NCI-H1092 treated with DMSO at 0.1 percent for 48 hours (cell line): ENCODE measurements at places on chromosomes 7 and 10.

DNA sequence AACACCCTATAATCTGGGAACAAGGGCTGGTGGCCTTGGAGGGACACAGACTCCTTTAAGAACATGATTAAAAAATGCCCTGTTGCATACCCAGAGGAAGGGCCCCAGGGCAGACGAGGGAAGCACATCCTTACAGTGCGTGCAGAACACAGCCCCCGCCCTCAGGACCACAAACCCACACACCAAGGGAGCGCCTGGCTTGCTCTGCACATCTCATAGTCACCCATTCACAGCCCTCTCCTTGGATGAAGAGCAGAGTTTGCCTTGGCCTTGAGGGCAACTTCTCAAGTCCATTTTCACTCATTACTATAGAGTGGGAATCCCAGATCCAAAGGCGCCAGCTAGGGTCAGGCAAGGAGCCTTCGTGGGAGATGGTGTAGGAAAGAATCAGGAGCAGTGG lies 6.3 kb upstream of the VSIR start:
- no peak for DNase-seq

DNA sequence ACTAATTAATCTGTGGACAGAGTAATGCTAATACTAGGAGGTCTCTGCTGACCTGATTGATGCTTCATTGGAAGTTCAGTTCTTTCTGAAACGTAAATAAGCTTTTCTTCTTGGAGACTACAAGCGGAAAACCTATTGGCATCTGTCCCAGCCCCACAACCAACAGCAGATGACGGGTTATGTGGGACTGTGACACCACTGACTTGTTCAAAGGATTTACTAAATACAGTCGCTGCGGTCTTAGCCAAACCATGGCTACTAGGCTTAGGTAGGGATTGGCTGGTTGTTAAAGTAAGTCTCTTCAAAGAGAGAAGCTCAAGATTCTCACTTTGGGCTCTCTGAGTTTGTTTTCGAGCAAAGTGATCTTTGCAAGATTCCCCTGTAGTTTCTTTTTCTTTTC lies 68.3 kb downstream of the HYCC1 start:
- DNase-seq = no peak

DNA sequence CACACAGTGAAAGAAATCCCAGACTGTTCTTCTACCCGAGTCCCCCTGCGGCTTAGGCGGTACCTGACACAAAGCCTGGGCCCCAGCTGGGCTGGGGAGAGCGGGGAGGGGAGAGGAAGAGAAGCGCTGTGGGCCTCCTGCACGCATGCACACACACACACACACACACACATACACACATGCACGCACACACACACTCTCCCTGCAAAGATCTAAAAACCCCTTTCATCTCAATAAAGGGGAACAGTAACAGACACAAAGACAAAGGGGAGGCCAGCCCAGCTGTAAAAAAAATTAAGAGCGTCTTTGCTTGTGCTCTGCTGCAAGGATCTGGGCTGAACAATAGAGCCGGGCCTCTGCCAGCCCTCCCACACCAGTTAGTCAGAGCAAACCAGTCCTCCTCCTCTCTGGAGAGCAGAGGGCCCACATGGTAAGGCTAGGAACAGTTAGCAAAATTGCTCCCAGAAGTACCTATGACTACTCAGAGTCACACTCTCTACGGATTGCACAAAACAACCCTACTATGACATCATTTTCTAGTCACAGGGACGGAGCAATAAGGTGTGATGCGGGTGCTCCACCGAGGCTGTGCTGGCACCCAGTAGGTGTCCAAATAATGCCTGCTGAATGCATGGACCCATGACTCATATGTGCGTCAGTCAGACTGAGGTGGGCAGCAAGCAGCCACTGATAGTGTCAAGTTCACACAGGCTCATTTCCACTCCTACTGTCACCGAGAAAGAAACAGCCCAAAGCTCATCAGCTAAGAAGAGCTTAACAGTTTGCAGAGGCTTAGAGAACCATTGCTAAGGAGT lies 9.2 kb downstream of the ITPRIP start:
- DNase-seq = peak; percentile 36

DNA sequence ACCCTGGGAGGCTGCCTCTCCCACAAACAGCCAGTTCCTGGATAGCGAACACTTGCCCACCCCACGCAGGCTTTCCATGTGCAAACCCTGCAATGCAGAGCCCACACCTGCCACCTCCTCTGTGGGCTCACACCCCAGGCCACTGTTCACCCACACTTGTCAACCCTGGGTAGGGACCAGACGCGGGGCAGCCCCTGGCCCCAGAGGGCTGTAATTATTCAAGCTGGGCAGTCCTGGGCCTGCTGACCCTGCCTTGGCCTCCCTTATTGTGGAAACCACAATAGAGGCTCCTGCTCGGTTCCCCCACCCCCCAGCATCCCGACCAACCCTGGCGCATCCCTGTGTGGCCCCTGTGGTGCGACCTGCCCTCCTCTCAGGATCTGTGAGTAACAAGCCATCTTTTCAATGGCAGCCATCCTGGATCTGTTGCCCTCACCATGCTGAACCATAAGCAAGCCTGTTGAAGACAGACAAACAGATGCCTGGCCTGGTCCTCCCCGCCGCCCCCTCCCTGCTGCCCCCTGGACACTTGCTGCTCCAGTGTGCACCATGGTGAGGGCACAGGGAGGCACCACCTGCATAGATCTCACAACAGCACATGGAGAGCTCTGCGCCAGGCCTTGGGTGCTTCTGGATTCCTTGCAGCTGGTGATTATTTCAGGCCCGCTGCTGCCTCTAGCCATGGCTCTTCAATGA lies 15.8 kb upstream of the UBE3C start:
- DNase-seq = no peak

- DNase-seq = no peak
Observed at GRCh38 chr10:88314362-88314761, 268.8 kb downstream of the RNLS start.

DNA sequence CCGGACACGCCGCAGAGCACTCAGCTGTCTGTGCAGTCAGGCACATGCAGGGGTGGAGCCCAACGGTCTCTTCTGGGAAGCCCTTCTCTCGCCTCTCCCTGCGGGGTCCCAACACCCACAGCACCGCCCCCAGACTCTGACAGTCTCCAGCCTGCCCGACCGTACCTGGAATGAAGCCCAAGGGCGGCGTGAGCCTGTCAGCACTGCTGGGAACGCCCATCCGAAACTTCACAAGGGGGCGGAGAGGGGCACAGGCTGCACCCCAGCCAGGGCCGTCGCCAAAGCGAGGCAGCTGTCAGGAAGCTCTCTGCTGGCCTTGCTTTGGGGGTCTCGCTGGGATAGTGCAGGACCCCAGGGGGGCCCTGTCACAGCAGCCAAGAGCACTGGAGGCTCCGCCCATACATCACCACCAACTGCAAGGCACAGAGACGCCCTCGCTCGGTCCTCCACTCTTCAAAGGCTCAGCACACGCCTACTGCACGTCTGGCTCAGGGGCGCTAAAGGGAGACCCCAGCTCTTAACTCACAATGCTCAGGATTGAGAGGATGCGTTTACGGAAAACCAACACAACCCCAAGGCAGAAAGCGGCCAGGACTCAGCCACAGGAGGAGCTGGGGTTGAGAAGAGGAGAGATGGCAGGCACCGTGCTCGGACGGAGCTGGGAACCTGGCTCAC lies 30.9 kb downstream of the MAD1L1 start:
- DNase-seq = no peak

GRCh38 chr10:60400366-60400765 lies 10.7 kb upstream of the ANK3 start:
- no peak for DNase-seq

DNA sequence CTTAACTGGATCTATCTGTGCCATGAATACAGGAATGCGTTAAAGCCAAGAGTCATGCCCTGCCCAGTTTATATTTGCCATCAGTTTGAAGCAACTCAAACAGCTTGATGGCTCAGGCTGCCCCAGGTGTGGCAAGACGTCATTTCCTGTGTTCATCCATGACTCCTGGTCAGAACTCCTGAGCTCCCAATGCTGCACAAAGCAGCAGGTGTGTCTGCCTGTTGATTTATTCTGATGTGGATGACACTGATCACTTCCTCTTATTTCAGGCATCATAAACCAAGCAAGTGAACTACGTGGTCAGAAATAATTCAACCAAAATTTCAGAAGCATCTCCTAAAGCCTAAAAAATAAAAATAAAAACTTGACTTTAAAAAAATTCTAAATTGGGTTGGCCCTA lies 68.5 kb downstream of the EZH2 start:
- DNase-seq = no peak

GRCh38 chr10:11237571-11237970 lies 219.9 kb downstream of the CELF2 start:
- no peak for DNase-seq

DNA sequence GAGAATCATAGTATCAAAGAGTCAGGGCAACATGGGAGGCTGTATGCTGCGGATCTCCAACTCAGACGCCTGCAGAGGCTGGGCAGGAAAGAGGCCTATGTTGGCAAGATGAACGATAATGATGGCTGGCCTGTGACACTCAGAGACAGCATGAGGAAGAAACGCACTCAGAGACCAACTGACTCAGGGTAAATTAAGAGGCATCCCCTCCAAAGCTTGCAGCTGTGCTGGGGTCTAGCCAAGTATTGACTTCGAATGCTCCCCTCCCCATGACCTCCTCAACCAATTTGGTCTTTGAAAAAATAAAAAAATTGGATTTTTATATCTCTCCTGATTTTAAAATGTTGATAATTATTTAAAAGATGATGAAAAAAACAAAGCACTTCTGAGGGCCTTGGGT lies 718.9 kb downstream of the GRID1 start:
- DNase-seq = no peak

DNA sequence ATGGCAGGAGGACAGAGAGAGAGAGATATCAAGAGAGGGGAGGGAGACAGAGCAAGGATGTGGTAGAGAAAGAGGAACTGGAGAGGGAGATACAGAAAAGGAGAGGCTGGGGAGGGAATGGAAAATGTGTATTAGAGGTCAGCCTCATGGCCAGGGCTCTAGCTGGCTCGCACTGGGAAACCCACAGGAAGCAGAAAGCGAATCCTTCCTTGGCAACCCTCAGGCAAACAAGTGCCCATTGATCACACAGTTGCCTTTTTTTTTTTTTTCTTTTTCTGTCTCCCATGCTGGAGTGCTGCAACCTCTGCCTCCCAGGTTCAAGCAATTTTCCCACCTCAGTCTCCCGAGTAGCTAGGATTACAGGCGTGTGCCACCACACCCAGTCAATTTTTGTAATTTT lies 391.2 kb downstream of the TYW1 start:
- DNase-seq = no peak

- DNase-seq = no peak
Observed at GRCh38 chr10:30434273-30435072, 489 bp downstream of the MAP3K8 start.

DNA sequence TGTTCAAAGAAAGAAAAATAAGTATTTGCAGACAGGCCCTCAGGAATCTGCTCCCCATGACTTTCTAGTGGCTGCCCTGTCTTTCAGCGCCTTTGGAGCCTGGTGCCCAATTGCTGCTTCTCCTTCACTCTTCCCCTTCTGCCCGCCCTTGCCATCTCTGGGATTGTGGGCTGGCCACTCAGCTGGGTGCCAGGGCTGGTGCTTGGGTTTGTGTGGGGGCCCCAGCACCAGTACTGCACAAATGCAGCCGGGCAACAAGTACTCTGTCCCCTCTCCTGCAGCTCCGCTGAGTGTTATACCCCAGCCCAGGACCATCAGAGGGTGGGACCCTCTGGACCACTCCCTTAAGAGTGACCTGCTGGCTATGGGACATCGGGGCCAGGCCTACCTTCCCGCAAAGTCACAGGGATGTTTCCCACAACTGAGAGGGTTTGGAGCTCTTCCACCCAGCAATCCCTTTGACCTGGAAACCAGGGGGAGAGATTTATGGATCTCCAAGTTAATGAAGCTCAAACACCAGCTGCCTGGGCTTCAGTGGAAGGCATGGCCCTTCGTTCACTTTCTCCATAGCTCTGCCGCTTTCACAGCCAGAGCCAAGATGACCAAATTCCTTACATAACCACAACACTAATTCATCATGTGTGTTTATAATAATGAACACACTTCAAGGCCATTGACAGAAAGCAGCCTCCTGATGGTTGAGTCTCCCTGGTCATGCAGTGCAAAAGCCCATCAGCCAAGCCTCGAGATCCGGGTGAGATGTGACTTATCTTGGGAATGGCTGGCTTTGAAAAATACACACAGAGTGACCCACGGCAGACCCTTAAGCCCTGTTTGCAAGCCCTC lies 313.9 kb upstream of the ZNF32 start:
- no peak for DNase-seq

- DNase-seq = peak; percentile 96
Observed at GRCh38 chr7:82444220-82444909, 788 bp upstream of the CACNA2D1 start.

- DNase-seq = no peak
Observed at GRCh38 chr10:122576291-122576690, 15.7 kb downstream of the DMBT1 start.

DNA sequence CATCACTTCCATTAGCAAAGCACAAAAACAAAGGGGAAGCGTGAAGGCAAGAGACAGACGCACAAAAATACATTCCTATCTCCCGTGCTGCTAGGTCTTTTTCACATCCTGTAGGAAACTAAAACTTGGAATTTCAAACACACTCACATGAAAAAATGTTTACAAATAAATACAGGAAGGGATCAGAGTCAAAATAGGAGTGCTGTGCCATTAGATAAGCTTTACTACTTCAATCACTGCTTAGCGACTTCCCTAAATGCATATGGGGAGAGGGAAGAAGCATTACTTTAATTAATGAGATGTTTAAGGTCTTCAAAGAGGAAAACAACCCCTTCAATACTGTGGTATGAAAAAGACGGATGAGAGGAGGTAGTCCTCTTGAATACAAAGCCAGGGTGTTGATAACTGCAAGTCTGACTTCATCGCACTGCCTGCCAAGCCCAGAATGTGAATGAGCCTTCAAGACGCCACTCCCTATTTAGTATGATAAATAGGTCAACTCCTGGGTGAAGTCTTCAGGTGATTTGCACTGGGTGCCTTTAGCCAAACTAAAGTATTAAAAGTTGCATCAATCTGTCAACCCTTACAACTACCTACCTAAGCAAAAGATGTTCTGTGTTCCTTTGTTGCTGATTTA lies 13.9 kb downstream of the PARD3 start:
- no peak for DNase-seq

GRCh38 chr7:157150882-157151281 lies 12.2 kb downstream of the UBE3C start:
- DNase-seq = no peak

- no peak for DNase-seq
Observed at GRCh38 chr10:99520040-99520846, 12.5 kb upstream of the NKX2-3 start.

DNA sequence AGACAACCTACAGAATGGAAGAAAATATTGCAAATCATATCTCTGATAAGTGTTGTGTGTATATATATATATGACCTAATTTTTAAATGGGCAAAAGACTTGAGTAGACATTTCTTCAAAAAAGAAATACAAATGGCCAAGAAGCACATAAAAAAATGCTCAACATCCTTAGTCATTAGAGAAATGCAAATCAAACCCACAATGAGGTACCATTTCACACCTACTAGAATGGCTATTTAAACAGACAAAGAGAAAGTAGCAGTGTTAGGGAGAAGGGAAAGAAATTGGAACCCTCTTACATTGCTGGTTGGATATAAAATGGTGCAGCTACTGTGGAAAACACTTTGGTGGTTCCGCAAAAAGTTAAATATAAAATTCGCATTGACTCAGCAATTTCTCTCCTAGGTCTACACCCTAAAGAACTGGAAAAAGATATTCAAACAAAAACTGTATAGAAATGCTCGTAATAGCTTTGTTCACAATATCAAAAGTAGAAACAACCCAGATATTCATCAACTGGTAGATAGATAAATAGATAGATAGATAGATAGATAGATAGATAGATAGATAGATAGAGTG lies 16.3 kb downstream of the ACSL5 start:
- no peak for DNase-seq
